ENCODE measurements at places on chromosomes 7 and 10.

DNA sequence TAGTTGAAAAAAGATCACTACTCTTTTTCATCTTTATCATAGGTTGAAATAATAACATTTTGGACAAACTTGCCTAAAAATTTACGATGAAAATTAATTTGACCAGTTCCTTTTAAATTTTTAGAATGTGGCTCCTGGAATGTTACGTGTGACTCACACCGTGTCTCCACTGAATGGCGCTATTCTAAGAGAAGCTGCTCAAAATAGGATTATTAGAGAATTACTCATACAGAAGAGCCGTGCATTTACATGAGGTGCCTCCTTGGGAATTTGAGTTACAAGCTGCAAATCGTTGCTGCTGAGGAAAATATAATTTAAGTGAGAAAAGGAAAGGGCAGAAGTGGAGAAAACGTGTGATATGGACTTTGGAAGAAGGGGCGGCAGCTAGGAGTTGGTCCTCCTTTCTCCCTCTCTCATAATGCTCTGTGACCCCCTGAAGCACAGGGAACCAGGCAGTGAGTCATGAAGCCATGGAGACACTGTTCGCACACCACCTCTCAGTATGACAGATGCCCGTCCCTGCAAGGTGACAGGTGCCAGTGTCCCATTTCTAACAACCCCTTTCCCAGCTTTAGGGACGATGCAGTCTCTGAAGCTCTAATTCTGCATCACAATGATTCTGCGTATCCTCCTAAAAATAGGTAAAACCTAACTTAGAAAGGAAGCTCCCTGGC, 323.2 kb upstream of the COBL start:
- no peak overlapping the region for H3K27ac ChIP-seq
- peak; percentile 5 for DNase-seq
- no peaks in the 10 kb centered on the region for H3K36me3 ChIP-seq
- H3K27me3 ChIP-seq, result no peaks in the 10 kb centered on the region
- no peak overlapping the region for H3K4me3 ChIP-seq
- no peaks in the 10 kb centered on the region for H3K4me1 ChIP-seq

GRCh38 chr7:43700059-43700501, 29.2 kb downstream of the COA1 start:
- peaks cover 55% of the 10 kb centered on the region for H3K4me1 ChIP-seq
- peak; percentile 88 for DNase-seq
- no peaks in the 10 kb centered on the region for H3K36me3 ChIP-seq
- no peaks in the 10 kb centered on the region for H3K27me3 ChIP-seq

DNA sequence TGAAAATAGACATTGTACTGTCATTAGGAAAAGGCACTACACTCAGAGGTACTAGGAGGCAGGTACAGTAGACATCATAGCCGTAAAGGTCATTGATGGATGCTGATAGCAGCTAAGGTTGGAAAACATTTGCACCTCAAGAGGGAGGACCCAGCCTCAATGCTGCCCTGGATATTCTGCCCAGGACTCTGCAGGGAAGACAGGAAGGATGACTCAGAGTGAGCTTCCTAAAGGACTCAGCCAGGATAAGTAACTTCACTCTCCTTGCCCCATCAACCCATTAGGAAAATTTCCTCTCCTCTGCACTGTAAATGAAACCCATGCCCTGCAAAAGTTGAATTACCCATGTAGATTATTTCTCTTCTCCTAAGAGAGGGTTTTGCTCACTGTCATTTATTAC, 617.9 kb upstream of the MKI67 start:
- no peaks in the 10 kb centered on the region for H3K4me1 ChIP-seq
- no peaks in the 10 kb centered on the region for H3K36me3 ChIP-seq
- DNase-seq, result no peak
- H3K27ac ChIP-seq, result no peak overlapping the region
- H3K4me3 ChIP-seq, result no peak overlapping the region
- no peaks in the 10 kb centered on the region for H3K27me3 ChIP-seq

DNA sequence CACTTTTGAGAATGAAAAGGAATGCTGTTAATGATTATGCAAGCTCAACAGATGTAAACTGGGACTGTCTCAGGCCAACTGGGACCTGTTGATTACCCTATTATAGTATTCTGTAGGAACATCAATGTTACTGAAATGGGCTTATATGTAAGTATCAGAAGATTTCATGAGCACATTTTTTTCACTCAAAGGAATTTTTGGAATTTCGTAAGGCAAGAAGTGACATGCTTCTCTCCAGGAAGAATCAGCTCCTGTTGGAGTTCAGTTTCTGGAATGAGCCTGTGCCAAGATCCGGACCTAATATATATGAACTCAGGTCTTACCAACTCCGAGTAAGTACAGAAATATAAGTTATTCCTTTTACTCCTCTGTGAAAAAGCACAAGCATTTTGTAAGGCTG, 19.2 kb downstream of the NIPSNAP2 start:
- DNase-seq, result no peak
- no peaks in the 10 kb centered on the region for H3K27me3 ChIP-seq
- H3K4me1 ChIP-seq, result no peaks in the 10 kb centered on the region
- no peak overlapping the region for H3K27ac ChIP-seq

GRCh38 chr10:69885379-69886013, 83.8 kb downstream of the COL13A1 start:
- H3K27ac ChIP-seq, result no peak overlapping the region
- H3K27me3 ChIP-seq, result no peaks in the 10 kb centered on the region
- peak; percentile 49 for DNase-seq
- H3K36me3 ChIP-seq, result no peaks in the 10 kb centered on the region

DNA sequence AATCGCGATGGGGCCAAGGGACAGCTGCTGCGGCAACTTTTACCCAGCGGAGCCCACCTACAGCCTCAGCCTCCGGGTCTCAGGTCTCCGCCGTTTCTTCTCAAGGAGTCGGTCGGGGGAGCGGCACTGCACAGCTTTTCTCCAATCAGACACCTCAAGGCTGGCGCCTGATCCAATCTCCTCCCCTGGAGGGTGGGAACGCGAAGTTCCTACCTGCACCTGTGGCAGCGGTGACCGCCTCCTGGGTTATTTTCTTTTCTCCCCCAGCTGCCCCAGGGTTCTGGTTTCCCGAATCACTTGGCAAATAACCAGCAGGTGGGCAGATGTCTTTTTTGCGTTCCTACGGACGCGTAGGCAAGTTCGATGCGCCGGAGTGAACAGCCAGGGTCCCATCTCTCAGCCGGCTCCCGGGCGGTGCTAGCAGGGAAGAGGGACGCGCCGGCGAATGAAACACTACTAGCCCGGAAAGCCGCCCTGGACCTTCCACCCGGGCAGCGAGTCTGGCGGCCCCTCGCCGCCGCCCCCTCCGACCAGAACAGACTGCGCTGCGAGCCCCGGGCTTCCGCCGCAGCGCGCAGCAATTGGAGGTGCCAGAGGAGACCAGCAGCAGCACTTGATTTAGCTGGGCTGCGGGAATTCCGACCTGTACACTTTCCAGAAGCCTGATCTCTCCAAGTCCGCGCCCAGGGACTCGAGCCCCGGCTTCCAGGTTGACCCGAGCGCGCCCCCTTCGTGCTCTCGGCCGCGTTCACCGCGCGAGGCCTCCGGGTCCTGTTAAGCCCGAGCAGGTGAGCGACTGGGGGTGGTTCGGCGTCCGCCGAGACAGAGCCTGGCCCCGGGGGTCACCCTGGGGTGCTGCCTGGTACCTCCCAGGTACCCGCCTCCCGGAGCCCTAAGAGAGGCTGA, at the start of gene PRR15:
Gene PRR15, plus strand, starts transcription at position 246 of the 906 bp plus-strand sequence. CDS start 2,495 bp downstream, outside the sequence.
- no peaks in the 10 kb centered on the region for H3K36me3 ChIP-seq
- peak; percentile 58 for DNase-seq
- H3K4me1 ChIP-seq, result peaks cover 14% of the 10 kb centered on the region
- peak within 1 kb of the TSS; percentile 88 for H3K4me3 ChIP-seq
- peak within 1 kb of the TSS; percentile 71 for H3K27ac ChIP-seq
- no peaks in the 10 kb centered on the region for H3K27me3 ChIP-seq

- H3K27me3 ChIP-seq, result no peaks in the 10 kb centered on the region
- no peaks in the 10 kb centered on the region for H3K36me3 ChIP-seq
- H3K4me3 ChIP-seq, result no peak overlapping the region
- no peaks in the 10 kb centered on the region for H3K4me1 ChIP-seq
- H3K27ac ChIP-seq, result no peak overlapping the region
Measured at GRCh38 chr10:132458071-132458585, 61.1 kb downstream of the PWWP2B start.

GRCh38 chr10:6269953-6270867, 67.5 kb downstream of the PFKFB3 start:
- no peaks in the 10 kb centered on the region for H3K27me3 ChIP-seq
- no peak overlapping the region for H3K27ac ChIP-seq
- no peaks in the 10 kb centered on the region for H3K36me3 ChIP-seq
- DNase-seq, result no peak
- peaks cover 8% of the 10 kb centered on the region for H3K4me1 ChIP-seq

GRCh38 chr10:131832056-131832685, 68.6 kb upstream of the PPP2R2D start:
- H3K4me1 ChIP-seq, result no peaks in the 10 kb centered on the region
- H3K4me3 ChIP-seq, result no peak overlapping the region
- no peak overlapping the region for H3K27ac ChIP-seq
- DNase-seq, result no peak
- H3K36me3 ChIP-seq, result no peaks in the 10 kb centered on the region

DNA sequence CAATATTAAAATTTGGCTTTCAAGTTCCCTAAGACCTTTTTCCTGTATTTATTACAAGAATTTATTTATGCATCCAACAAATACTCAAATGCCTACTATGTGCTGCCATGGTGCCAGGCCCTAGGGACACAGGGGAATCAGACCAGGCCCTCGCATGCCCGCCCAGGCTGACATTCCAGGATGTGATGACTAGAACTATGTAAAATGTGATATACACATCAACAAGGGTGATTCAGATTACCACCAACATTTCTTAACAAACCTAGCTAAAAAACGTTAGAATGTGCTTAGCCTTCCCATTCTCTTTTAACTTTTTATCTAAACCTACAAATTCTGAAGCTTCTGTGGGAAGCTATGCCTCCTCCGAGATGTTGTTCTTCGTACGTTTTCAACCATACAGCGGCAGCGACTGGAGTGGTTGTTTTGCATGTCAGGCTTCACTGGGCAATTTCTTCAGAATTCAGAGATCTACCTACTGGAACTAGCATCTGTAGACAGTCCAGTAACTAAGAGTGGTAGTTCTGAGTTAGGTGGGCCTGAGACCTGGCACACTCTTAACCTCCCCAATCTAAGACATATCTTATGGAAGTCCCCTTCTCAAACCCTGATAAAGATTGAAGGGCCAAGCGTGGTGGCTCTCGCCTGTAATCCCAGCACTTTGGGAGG, 22.1 kb downstream of the GNA12 start:
- H3K27me3 ChIP-seq, result no peaks in the 10 kb centered on the region
- peaks cover 53% of the 10 kb centered on the region for H3K4me1 ChIP-seq
- H3K4me3 ChIP-seq, result peak overlapping the region; percentile 45
- H3K27ac ChIP-seq, result peak overlapping the region; percentile 89
- H3K36me3 ChIP-seq, result no peaks in the 10 kb centered on the region

DNA sequence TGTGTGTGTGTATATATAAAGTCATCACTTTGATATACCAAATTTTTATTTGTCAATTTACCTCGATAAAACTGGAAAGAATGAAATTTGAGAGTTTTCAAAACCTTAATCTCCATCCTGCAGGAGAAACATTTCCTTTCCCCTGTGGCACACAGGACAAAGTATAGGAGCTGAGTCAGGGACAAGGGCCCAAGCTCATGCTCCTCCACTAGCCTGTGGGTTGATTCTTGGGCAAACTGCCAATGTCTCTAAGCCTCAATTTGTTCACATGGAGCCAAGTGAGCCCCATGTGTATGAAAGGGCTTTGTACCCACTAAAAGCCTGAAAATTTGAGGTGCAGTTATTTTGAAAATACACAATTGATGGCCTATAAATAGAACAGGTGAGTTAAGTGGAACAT, 60.3 kb upstream of the IL6 start:
- no peaks in the 10 kb centered on the region for H3K36me3 ChIP-seq
- DNase-seq, result peak; percentile 65
- peak overlapping the region; percentile 55 for H3K27ac ChIP-seq
- H3K27me3 ChIP-seq, result no peaks in the 10 kb centered on the region

DNA sequence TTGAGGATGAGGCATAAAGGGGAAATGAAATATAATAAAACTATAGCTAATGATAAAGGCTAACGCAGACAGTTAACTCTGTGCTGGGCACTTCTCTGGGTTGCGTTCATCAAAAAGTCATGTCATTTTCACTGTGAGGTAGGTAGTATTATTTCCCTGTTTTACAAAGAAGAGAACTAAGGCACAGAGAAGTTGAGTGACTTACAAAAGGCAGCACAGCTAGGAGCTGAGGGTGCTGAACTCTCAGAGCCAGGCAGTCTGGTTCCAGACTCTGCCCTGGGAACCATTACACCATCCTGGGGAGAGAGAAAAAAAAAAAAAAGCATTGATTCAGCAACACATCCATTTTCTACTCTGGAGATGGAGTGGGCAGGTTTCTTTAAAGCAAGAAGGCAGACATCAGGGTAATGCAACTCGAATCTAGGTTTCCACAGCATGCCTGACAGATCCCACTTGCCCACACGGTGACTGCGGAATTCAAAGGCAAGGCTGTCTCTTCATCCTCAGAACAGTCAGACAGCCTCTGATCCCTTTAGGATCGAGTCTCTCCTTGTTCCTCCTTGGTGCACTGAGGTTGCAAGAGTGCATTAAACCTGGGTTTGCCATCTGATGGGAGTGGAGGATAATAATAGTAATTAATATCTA, 40.6 kb upstream of the ECHDC3 start:
- H3K27ac ChIP-seq, result no peak overlapping the region
- H3K27me3 ChIP-seq, result no peaks in the 10 kb centered on the region
- H3K4me1 ChIP-seq, result no peaks in the 10 kb centered on the region
- H3K36me3 ChIP-seq, result no peaks in the 10 kb centered on the region
- no peak for DNase-seq
- no peak overlapping the region for H3K4me3 ChIP-seq

DNA sequence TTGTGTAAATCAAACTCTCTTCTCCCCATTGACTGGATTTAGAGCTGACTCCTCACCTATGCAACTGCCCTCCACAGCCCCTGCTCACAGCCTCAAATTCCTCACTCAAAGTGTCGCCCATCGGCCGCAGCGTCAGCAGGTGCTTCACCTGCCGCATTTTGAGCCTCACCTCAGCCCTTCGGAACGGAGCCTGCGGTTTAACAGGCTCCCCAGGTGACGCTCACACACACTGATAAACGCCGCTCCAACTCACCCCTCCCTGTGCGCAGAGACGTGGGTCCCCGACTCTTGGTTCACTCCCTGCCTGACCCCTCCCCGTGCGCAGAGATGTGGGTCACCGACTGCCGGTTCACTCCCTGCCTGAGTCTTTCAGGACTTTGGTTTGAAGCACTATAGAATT, 57.1 kb downstream of the CARD11 start:
- no peaks in the 10 kb centered on the region for H3K36me3 ChIP-seq
- no peak for DNase-seq
- no peak overlapping the region for H3K4me3 ChIP-seq
- H3K27ac ChIP-seq, result no peak overlapping the region

- no peaks in the 10 kb centered on the region for H3K36me3 ChIP-seq
- no peak overlapping the region for H3K4me3 ChIP-seq
- H3K27ac ChIP-seq, result no peak overlapping the region
Measured at GRCh38 chr7:130096243-130096827, 26.0 kb downstream of the KLHDC10 start.

GRCh38 chr7:11458736-11459483, 373.1 kb downstream of the THSD7A start:
- H3K36me3 ChIP-seq, result no peaks in the 10 kb centered on the region
- DNase-seq, result peak; percentile 90
- H3K4me3 ChIP-seq, result no peak overlapping the region
- no peak overlapping the region for H3K27ac ChIP-seq

Measured in GM23248 (cell line).